Small intestine (tissue), 16 donors: ENCODE measurements at places on chromosomes 13 and 19.

- no peaks in the 10 kb centered on the region for H3K27me3 ChIP-seq
- H3K4me1 ChIP-seq, result no peaks in the 10 kb centered on the region
- no peak for DNase-seq
- H3K27ac ChIP-seq, result no peak overlapping the region
Measured at GRCh38 chr13:113420833-113421600, 32.3 kb downstream of the ADPRHL1 start.

DNA sequence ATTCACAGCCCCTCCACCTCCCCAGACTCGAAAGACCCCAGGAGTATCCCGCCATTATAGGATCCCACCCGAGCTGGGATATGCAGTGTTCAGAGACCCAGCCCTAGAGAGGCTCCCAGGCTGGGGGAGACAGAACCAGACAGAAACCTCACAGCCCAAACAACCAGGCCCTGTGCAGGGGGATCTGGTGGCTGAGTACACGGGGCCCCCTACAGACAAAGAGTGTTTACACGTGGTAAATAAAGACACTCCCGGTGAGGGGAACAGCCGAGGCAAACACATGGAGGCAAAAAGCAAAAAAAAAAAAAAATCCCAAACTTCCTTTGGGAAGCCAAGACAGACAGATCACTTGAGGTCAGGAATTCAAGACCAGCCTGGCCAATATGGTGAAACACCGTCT, 25.1 kb downstream of the TINCR start:
- no peaks in the 10 kb centered on the region for H3K36me3 ChIP-seq
- no peaks in the 10 kb centered on the region for H3K4me1 ChIP-seq
- no peak overlapping the region for H3K4me3 ChIP-seq
- no peaks in the 10 kb centered on the region for H3K27me3 ChIP-seq
- no peak for DNase-seq

GRCh38 chr13:19060311-19061002, 121.2 kb downstream of the TUBA3C start:
- H3K36me3 ChIP-seq, result no peaks in the 10 kb centered on the region
- H3K27ac ChIP-seq, result no peak overlapping the region
- no peaks in the 10 kb centered on the region for H3K4me1 ChIP-seq
- H3K27me3 ChIP-seq, result no peaks in the 10 kb centered on the region
- H3K4me3 ChIP-seq, result no peak overlapping the region
- DNase-seq, result no peak

DNA sequence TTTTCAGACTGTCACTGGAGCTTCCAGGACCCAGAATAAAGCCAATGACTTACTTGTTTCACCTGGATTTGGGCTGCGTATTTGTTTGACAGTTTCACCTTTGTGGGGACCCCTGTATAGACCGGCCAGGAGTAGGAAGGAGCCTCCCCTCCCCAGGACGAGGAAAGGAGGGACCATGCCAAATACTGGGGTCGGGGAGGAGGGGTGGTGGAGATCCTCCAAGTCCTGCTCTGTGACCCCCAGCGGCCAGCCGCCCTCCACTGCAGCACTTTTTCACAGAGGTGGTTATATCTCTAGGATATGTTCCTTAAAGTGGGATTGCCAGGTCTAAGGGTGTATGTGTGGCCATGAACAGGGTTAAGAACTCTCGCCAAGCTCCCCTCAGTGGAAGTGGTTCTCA, 25.7 kb upstream of the ZNF492 start:
- no peaks in the 10 kb centered on the region for H3K4me1 ChIP-seq
- H3K36me3 ChIP-seq, result no peaks in the 10 kb centered on the region
- no peak overlapping the region for H3K4me3 ChIP-seq
- no peak overlapping the region for H3K27ac ChIP-seq
- DNase-seq, result no peak
